Naive thymus-derived CD8-positive, alpha-beta T cell (primary cell): ENCODE measurements at places on chromosomes 2 and 18.

- peak overlapping the region; percentile 82 for H3K4me3 ChIP-seq
- no peak for DNase-seq
- H3K4me1 ChIP-seq, result peaks cover 29% of the 10 kb centered on the region
- H3K27ac ChIP-seq, result peak overlapping the region; percentile 87
These were observed 17.3 kb upstream of the PSD4 start for GRCh38 chr2:113156278-113157117.

GRCh38 chr2:145771525-145771924 is 1251.6 kb upstream of the ZEB2 start:
- H3K4me1 ChIP-seq, result no peaks in the 10 kb centered on the region
- no peak overlapping the region for H3K27ac ChIP-seq
- no peak for DNase-seq
- H3K36me3 ChIP-seq, result no peaks in the 10 kb centered on the region
- H3K27me3 ChIP-seq, result no peaks in the 10 kb centered on the region

DNA sequence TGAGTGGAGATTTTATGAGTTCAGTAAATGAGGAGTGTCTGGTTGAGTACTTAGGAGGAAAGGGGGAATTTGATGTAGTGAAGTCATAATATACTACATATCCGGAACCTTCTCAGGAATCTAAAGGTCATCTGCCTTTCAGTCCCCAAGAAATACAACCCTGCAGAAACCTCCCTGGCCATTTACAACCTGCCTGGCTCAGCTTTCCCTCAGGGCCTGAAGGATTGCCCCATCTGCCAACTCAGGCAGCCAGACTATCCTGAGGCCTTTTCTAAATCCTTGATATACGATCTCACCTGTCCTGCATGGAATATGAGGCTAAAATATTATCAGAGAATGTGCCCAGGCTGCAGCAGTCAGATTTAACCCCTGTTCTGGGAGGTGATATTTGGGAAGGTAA is 165.4 kb upstream of the SPOPL start:
- H3K36me3 ChIP-seq, result no peaks in the 10 kb centered on the region
- H3K4me3 ChIP-seq, result no peak overlapping the region
- H3K4me1 ChIP-seq, result no peaks in the 10 kb centered on the region

- H3K4me1 ChIP-seq, result no peaks in the 10 kb centered on the region
- peaks cover 36% of the 10 kb centered on the region for H3K36me3 ChIP-seq
- no peak overlapping the region for H3K27ac ChIP-seq
These were observed 23.8 kb upstream of the BAZ2B start for GRCh38 chr2:159640176-159640575.

DNA sequence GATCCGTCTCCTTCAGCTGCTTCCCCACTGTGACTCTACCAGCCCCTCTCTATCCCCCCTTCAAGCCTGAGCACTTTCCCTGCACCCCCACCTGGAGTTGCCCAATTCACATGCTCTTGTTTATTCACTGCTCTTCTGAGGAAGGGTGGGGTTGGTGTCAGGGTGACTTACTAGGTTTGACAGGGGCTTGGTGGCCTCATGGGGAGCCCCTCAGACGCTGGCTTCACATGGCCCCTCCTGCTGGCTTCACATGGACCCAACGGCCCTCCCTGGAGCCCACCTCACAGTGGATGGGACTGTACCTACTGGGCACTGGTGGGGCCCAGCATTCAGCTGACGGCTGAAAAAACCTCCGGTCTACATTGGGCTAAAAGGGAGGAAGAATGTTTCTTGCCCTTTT is 16.7 kb upstream of the MRPL33 start:
- H3K4me1 ChIP-seq, result peaks cover 2% of the 10 kb centered on the region
- no peak overlapping the region for H3K27ac ChIP-seq
- peaks cover 1% of the 10 kb centered on the region for H3K27me3 ChIP-seq
- no peak overlapping the region for H3K4me3 ChIP-seq

- H3K27me3 ChIP-seq, result peaks cover 5% of the 10 kb centered on the region
- no peaks in the 10 kb centered on the region for H3K36me3 ChIP-seq
- no peak for DNase-seq
- peak overlapping the region; percentile 42 for H3K27ac ChIP-seq
- H3K4me3 ChIP-seq, result no peak overlapping the region
These were observed 3.1 kb upstream of the MSGN1 start for GRCh38 chr2:17813010-17813741.

GRCh38 chr18:2515171-2515787 is 56.0 kb downstream of the METTL4 start:
- DNase-seq, result no peak
- H3K36me3 ChIP-seq, result no peaks in the 10 kb centered on the region
- no peak overlapping the region for H3K4me3 ChIP-seq
- no peak overlapping the region for H3K27ac ChIP-seq

- H3K4me3 ChIP-seq, result no peak overlapping the region
- peaks cover 5% of the 10 kb centered on the region for H3K27me3 ChIP-seq
- peaks cover 2% of the 10 kb centered on the region for H3K4me1 ChIP-seq
- peaks cover 11% of the 10 kb centered on the region for H3K36me3 ChIP-seq
- no peak for DNase-seq
These were observed 307.7 kb upstream of the TNP1 start for GRCh38 chr2:217167531-217167930.
